ENCODE measurements at places on chromosomes 2 and 18.

- no peak for DNase-seq
Measured at GRCh38 chr2:56749152-56749752, 565.5 kb downstream of the CCDC85A start.

GRCh38 chr2:226673314-226673723, 126.3 kb downstream of the IRS1 start:
- peak; percentile 75 for DNase-seq

- DNase-seq: no peak
Measured at GRCh38 chr2:144999936-145000335, 480.0 kb upstream of the ZEB2 start.

- DNase-seq: no peak
Measured at GRCh38 chr2:37653093-37653492, 18.3 kb downstream of the CDC42EP3 start.

- DNase-seq: no peak
Measured at GRCh38 chr2:127143841-127144782, 37.2 kb upstream of the BIN1 start.

- no peak for DNase-seq
Measured at GRCh38 chr2:14781142-14781541, 148.6 kb downstream of the LRATD1 start.

GRCh38 chr2:37797081-37797480, 125.6 kb upstream of the CDC42EP3 start:
- no peak for DNase-seq

DNA sequence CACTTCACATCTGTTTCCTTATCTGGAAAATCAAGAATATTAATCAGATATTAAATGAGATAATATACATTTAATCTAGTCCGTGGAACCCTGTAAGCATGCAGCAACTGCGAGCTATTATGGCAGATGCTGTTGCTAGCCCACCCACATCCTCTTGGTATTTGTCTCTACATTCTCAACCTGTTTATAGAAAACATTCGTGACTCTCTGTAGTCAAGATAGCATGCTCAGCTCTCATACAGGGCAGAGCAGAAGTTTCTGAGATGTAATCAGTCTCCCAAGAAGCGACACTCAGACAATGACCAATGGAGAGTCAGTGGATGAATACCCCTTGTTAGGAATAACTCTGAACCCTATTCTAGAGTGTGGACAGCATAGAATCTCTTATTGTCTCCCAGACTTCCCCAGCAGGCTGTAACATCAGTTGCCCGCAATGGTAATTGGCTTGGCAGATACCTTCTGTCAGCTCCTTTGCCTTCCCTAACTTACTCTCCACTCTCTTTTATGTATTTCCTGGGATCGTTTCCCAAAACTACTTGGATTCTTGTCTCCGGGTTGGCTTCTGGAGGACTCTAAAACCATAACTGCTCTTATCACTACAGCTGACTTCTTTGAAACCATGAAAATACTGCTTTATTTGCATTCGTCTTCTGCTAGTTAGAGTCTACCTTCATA, 400.7 kb upstream of the TNP1 start:
- no peak for DNase-seq

DNA sequence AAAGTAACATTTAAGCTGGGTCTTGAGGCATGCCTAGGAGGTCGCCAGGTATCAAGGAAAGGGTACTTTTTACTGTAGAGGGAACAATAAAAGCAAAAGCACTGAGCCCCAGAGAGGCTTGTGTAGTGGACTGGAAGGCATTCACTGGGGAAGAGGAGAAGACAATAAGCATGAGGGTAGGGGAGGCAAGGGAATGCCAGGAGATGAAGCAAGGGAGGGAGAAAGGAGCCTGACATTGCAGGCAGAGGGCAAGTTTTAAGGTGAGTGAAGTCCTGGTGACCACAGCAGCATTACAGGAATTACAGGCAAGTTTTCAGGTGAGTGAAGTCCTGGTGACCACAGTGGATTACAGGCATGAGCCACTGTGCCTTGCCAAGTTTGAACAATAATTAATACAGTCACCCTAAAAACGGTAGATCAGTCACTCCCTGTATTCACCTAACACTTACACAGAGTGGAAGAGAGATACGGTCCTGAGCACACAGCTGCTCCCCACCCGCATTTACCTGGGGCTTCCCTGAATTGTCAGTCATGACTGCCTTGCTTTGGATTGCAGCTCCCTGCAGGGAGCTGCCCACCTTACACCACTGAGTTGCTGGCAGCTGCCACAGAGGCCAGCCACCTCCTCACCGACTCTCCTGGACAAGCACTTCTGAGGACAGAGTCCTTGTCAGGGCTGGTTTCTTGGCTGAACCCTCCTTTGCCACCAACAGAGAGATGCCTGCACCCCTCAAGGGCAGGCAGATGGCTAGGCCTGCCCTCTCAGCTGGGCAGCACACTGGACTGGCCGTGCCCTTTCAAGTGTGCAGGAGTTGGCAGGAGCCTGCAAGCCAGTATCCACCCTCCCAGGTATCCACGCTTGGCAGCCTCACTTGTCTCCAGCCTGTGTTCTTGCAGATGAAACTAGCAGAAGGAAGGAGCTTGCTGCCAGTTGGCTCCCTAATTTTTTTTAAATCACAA, 153.2 kb upstream of the MSH6 start:
- no peak for DNase-seq

DNA sequence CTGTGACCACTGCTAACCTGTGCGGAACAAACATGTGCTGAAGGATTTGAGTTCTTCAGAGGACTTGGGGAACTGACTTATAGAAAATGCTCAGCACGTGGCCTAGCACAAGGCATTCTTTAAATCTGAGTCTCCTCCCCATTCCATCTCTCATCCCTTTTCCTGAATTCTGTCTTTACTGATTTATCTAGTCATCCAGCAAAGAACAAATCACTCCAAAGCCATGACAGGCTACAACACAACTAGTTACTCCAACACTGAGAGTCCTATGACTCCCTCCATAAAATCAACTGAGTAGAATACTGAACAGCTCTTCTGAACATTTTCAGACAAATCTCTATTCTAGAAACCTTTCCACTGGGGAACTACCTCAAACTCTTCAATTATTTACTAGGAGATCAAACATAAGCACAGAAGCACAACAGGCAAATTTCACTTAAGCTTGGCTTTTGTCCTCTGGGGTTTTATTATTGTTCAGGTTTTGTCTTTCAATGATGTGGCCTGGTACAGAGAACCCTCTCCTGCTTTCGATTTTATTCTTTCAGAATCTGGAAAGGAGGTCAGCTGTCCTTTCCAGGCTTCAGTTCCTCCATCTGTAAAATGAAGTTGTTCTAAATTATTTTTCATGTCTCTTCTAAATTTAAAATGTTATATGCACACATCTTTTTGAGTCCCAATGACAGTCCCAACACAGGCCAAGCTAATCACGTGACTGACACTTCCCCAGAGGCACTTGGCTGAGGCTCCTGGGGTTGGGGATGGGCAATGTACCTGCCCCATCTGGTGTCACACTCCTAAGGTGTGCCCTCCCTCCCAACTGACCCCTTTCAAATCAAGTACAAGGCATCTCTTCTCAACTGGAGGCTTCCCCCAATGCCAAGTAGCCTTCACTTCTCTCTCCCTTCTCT, 31.8 kb downstream of the RNU4ATAC start:
- no peak for DNase-seq

- DNase-seq: no peak
Measured at GRCh38 chr2:66843847-66844246, 408.9 kb downstream of the MEIS1 start.

DNA sequence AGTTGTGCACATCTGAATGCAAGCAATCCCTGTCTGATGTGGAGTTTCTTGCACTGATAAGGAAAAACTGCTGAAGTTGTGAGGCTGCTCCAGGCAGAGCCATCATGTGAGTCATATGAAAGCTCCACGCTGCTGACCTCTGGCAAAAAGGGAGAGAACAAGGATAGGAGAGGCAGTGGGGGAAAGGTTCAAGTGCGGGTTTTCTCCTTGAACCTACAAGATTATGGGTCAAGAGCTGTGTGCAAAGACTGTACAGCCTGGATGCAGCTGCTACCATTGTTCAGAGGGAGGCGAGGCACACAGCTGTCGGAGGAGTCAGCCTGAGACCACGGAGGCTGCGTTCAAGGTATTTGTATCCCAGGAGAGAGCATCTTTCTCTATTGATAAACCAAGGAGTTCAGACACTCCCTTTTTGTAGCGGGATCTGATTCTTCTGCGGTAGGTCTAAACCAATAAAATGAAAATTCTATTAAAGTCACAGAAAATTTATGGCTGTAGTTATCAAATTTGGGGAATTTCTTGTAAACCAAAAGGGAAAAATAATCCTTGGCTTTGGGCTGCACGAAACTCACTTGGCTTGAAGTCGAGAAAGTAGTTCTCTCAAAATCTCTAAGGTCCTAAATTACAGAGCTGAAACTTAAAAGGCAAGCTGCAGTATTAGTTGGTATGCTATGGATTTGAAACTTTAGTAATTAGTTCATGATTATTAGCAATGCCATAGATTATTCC, at the start of gene CDK15:
TSS of gene CDK15 (plus strand) at position 96 of the 729 bp plus-strand sequence. CDS start at position 224, 128 bp downstream.
- DNase-seq: no peak

DNA sequence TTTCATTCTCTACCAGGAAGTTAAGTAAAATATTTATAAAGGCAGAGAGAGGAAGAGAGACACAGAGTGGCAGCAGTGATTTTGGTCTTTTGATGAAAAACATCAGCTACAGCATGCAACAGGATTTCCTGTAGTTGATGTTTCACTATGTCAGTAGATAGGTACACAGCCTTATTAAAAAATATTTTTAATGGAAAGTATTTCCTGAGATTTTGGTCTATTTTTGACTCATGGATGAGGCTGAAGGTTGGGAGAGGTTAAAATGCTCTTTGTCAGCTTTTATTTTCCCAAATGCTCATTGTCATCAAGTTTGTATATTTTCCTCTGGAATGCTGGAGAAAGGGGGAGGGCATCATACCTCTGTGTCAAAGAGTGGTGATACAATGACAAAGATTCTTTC, 1112.5 kb downstream of the CBLN2 start:
- DNase-seq: no peak

DNA sequence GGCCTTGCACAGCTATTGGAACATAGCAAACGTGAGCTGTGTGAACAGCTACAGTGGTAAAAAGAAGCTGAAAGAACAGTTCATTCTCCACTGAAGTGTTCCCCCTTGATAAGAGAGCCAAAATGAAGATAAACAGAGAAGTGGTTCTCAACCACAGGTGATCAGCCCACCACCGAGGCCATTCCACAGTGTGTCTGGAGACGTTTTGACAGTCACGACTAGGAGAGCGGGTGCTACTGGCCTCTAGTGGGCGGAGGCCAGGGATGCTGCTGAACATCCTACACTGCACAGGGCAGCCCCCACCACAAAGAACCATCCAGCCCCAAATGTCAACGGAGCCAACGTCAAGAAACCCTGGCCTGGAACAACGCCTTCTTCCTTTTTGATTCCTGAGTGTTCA, 38.4 kb downstream of the ADCY3 start:
- DNase-seq: no peak

GRCh38 chr2:46803911-46804670, 111.5 kb downstream of the MCFD2 start:
- DNase-seq: peak; percentile 78

DNA sequence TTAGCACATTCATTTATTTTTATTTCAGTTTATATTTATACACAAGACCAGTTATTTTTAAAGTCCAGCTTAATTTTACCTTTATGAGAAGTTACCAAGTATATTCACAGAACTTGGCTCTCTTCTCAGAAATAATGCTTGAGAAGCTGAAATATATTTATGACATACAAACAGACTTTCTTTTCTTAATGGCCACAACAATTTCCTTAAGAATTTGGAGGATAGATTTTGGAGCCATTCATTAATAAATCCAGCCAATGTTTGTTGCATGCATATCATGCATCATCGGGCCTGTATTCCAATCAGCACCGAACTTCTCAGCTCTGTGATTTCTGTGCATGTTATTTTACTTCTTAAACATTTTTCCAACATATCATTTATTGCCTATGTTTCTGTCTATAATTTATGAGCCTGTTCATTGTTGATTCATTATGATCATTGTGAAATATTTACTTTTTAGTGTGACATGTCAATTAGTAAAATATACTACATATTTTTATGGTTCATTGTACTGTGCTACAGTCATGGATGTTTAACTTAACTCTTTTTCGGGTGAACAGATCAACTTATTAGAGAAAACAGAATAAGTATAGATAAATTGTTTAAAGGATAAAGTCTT, 3.5 kb downstream of the GULP1 start:
- DNase-seq: no peak

- no peak for DNase-seq
Measured at GRCh38 chr2:199659207-199659606, 191.8 kb downstream of the FTCDNL1 start.

- no peak for DNase-seq
Measured at GRCh38 chr2:19769513-19769912, 132.3 kb downstream of the TTC32 start.

GRCh38 chr18:652131-652530, 5.3 kb upstream of the TYMS start:
- DNase-seq: no peak

- no peak for DNase-seq
Measured at GRCh38 chr2:240451108-240451611, 15.7 kb downstream of the GPC1 start.

- DNase-seq: no peak
Measured at GRCh38 chr2:1864981-1865421, 120.7 kb upstream of the PXDN start.

- DNase-seq: peak; percentile 39
Measured at GRCh38 chr2:206971805-206972204, 32.5 kb downstream of the CPO start.

DNA sequence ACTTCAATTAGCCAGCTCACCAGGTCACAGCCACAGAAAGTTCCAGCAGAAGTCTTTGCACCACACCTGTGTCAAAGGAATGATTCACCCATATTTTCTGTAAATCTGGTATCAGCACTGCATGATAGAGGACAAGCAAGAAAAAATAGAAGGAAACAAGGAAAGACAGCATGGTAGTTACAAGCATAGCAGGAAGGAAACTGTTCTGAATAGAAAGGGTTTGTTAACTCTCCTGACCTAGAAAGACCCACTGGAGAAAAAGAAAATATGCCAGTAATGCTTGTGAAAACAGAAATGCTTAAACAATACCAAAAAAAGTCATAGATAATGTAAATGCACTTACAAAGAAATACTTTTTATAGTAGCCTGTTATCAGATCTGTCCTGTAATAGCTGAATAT, 40.8 kb downstream of the SCRN3 start:
- DNase-seq: no peak

DNA sequence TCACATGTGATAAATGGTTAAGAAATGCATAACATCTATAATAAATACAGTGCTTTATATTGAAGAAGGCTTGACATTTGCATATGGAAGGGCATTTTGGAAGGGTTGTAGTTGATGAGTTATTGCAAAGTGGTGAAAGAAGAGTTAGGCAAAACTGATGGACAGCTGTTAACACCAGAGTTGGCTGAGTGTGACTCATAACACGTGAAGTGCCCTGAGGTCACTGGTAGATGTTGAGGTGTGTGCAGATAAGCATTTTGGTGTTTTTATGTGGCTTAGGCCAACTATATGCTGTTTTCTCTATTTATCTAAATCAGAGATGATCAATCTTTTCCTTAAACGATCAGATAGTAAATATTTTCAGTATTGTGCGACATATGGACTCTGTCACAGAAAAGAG, 154.3 kb upstream of the KCNH7 start:
- DNase-seq: no peak

DNA sequence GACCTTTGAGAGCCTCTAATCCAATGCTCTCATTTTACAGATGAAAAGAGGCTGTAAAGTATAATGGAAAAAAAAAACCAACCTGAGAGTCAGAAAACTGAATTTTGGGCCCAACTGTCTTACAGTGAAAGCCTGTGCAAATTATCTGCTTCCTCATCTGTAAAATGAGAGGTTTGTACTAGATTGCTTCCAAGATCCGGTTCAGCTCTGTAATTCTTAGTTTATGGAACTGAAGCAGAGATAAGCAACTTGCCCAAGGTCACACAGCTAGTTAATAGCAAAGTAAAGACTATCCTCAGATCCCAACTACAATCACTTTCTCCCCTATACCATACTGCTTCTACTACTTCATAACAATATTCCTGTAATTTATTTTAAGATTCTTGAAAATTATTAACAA, 6.3 kb downstream of the TLK1 start:
- DNase-seq: no peak
